Activated CD4-positive, CD25-positive, alpha-beta regulatory T cell (primary cell): ENCODE measurements at places on chromosomes 2 and 18.

DNA sequence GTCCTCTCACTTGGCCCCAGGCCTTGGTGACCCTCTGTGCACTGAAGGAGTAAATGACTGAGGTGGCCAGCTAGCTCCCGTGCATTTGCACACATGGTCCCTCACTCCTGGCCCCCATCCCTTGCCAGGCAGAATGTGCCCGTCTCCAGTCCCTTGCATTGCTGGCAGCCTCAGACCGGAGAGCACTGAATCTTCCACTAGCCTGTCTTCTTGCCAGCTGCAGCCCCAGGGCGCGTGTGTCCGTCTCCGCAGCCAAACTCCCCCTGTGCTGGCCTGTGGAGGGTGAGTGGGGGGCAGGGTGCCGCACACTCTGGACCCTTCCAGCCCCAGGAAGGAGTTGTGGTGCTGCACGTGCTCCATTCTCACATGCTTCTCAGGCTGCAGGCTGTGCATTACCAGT lies 35.9 kb downstream of the INPP4A start:
- DNase-seq, result no peak

- DNase-seq, result no peak
Measured at GRCh38 chr18:79801641-79802040, 3.9 kb downstream of the KCNG2 start.

DNA sequence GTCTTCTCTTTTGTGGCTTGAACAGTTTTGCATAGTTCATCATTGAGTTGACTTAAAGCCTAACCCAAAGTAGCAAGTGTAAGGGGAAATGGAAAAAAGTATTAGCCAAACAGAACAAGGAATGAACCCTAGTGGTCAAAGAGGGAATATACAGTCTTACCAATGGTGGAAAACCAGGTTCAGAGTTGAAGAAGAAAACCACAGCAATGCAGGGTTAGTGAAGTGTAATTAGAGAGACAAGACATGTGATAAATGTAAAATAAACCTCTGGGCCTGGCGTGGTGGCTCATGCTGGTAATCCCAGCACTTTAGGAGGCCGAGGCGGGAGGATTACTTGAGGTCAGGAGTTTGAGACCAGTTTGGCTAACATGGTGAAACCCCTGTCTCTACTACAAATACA lies 2.4 kb downstream of the TTN start:
- no peak for DNase-seq

DNA sequence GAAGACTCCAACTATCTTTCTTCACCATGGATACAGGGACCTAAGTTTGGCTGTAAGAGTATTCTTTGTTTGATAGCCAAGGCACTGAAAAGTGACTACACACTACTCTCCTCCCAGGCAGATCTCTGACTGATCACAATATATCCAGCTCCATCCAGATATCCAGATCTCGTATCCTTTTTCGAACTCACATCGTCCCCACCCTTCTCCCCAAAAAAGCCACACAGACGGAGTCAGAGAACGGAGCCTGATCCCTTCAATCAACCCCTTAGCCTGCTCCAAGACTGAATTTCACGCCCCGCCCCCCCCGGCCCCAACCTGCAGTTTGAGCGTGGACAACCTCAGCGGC lies 533 bp downstream of the DHX57 start:
- no peak for DNase-seq

DNA sequence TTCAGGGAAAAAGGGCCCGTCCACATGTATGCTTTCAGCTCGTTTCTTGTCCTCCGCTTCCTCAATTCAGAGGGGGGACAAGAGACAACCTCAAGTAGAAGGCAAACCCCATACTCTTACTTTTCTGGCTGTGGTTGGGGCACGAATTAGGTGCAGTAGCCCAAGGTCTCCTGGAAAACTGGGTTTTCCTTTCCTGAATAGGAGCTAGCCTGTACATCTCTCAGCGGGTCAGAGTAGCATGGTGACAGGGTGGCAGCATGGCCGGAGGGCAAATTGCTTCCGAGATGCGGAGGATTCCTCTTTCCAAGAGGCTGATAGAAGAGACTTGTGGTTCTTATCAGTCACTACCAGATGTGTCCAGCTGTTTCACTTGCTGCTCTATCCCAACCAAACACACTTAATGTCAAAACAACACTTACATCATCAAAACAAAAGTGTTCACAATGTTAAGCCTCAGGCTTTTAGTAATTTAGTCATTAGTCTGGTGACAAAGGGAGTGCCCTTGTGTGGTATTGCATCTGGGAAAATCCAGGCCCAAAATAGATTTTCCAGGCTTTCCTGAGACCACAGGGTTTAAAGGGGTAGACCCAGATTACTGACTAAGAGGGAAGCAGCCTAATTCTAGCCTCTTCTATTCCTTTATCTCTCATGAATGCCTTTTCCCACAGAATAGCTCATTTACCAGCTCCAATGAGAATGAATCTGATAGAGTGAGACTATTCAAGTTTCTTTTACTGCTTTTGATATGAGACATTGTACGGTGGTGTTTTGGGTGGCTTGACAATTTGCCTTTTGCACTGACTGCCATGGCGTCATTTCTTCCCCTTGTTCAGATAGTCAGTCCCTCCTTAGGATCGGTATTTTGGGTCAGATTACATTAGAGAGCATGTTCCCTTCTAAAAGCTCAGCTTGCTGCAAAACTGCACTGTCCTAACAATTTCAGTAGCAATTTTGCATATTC lies 162.0 kb downstream of the LTBP1 start:
- DNase-seq, result no peak

DNA sequence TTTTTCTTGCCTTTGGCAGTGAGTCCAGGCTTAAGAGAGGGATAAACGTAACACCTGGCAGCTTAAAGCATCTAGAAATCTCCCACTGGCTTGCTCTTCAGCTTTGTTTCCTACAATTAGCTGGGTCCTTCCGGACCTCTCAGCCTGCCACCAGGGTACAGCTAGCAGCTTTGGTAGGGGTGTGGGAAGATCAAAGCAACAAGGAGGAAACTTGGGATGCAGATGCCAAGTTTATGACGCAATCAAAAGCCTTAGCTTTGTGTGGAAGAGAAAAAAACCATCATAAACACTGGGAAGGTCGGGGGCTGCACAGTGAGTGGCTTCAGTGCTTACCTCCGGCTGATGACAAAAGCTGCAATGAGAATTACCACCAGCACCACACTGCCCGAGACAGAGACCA lies 116.9 kb downstream of the EPHA4 start:
- DNase-seq, result no peak
